Suppressor macrophage treated with lipopolysaccharide for 4 hours (primary cell): ENCODE measurements at places on chromosomes 5 and 9.

- peak; percentile 30 for DNase-seq
Measured at GRCh38 chr9:114434878-114435311, 47.1 kb upstream of the AKNA start.

GRCh38 chr9:107750741-107751566 lies 261.4 kb upstream of the KLF4 start:
- peak; percentile 93 for DNase-seq

GRCh38 chr9:135108831-135109510 lies 21.5 kb downstream of the OLFM1 start:
- no peak for DNase-seq

GRCh38 chr9:28413471-28413870 lies 840.2 kb upstream of the C9orf72 start:
- DNase-seq = no peak

- peak; percentile 28 for DNase-seq
Measured at GRCh38 chr5:77806213-77806843, 30.2 kb upstream of the TBCA start.

- peak; percentile 98 for DNase-seq
Measured at GRCh38 chr9:21831841-21832509, 29.5 kb downstream of the MTAP start.

DNA sequence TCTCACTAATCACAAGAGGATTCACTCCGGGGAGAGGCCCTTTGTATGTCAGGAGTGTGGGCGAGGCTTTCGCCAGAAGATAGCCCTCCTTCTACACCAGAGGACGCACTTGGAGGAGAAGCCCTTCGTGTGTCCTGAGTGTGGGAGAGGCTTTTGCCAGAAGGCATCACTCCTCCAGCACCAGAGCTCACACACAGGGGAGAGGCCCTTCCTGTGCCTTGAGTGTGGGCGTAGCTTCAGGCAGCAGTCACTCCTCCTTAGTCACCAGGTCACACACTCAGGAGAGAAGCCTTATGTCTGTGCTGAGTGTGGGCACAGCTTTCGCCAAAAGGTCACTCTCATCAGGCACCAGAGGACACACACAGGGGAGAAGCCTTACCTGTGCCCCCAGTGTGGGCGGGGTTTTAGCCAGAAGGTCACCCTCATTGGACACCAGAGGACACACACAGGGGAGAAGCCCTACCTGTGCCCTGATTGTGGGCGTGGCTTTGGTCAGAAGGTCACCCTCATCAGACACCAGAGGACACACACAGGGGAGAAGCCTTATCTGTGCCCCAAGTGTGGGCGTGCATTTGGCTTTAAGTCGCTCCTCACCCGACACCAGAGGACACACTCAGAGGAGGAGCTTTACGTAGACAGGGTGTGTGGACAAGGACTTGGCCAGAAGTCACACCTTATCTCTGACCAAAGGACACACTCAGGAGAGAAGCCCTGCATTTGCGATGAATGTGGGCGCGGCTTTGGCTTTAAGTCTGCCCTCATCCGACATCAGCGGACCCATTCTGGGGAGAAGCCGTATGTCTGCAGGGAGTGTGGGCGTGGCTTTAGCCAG lies 27.8 kb downstream of the NUTM2F start:
- no peak for DNase-seq

- peak; percentile 22 for DNase-seq
Measured at GRCh38 chr9:77808751-77809081, 160.6 kb upstream of the GNA14 start.

DNA sequence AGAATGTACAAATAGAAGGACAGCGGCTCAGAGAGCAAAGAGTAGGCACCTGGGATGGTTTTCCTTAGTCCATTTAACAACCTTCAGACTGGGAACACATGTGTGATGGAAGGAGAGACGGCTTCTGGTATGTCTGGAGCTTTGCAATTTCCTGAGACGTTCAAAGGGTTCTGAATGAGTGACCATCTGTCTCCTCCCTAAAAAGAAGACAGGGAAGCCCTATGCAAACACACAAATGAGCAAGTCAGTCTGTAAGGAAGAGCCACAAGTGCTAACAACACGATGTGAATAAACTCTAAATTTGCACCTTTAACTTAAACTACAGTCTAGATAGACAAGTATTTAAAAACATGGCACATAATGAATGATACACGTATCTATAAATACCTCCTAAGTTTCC lies 391.0 kb downstream of the ICE1 start:
- no peak for DNase-seq

DNA sequence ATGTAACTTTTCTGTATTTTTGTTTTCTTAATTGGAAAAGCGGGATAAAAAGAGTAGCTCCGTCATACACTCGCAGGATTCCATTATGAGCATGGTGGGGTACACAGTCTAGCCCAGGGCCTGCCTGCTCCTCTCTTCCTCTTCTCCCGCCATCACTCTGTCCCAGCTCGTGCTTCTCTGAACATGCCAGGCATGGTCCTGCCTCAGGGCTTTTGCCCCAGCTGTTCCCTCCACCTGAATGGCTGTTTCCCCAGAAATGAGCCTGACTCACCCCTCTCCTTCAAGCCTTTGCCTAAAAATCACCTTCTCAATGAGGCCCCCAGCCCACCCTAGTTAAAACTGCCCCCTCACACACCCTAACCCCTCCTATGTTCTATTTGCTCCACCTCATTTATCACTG lies 4.5 kb downstream of the CORO2A start:
- DNase-seq = no peak

DNA sequence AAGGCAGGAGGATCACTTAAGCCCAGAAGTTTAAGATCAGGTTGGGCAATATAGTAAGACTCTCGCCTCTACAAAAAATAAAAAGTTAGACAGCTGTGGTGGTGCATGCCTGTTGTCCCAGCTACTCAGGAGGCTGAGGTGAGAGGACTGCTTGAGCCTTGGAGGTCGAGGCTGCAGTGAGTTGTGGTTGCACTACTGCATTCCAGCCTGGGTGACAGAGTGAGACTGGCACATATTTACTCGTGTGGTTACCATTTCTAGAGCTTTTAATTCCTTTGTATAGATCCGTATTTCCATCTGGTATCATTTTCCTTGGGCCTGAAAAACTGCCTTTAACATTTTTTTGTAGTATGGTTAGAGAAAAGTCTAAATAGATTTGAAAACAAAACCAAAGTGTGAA lies 7.8 kb downstream of the IL6ST start:
- no peak for DNase-seq

GRCh38 chr5:107779437-107779836 lies 108.7 kb upstream of the EFNA5 start:
- DNase-seq = no peak

- peak; percentile 89 for DNase-seq
Measured at GRCh38 chr5:124908581-124909451, 162.4 kb upstream of the ZNF608 start.

GRCh38 chr9:89640361-89640760 lies 35.5 kb downstream of the GADD45G start:
- peak; percentile 91 for DNase-seq

GRCh38 chr5:132474131-132474723 lies 16.3 kb downstream of the IRF1 start:
- no peak for DNase-seq

DNA sequence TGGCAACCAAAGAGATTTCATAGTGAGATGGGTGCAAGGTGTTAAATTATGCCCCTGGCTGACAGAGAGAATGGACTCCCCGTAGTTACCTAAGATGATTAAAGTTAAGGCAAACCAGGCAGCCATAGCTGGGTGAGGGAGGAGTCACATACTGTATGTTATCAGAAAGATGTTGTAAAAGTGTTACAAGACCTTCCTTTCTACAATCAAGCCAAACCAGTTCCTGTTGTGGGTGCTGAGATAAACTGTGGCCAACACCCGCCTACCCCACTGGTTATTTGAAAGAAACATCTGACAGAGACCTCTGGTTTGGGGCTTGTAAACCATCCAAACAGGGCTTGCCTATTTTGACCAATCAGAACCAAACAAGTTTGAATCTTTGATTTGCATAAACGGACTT lies 684.7 kb upstream of the NUDT12 start:
- DNase-seq = no peak

DNA sequence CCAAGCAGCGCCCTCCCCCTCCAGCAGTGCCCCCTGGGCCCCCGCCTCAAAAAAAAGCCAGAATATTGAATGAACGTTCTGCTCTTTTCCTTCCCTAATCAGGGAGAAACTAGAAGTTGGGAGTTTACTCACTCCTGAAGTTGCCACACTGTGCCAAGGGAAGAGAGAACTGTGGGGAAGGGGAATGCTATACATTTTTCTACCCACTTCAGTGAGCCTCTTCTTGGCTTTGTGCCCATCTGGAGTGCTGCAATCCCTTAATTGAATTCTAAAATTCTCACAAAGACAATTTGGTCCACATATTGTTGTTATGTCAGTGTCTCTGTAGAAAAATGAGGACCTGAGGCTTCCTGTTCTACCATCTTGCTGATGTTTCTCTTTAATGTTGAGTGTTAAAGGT lies 443.7 kb downstream of the DIRAS2 start:
- peak; percentile 49 for DNase-seq

DNA sequence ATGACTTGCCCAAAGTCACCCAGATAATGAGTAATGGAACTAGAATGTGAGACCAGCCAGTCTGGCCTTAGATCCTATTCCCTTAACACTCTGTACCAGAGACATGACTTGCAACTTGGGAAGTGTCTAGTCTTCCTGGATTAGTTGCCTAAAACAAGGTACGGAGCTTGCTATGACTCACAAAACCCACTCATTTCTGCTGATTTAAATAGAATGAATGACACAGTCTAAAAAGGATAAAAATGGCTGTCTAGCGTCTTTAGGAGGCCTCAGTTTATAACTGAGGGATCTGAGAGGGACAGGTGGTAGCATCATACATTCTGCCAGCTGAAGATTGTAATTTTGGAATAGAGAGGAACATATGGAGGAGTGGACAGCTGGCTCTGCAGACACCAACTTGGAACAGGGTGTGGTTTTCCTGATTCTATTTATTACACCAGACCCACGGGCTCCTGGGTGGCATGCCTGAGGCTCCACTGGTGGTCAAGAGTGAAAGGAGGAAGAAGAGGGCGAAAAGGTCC lies 62.7 kb downstream of the ABLIM3 start:
- DNase-seq = no peak

DNA sequence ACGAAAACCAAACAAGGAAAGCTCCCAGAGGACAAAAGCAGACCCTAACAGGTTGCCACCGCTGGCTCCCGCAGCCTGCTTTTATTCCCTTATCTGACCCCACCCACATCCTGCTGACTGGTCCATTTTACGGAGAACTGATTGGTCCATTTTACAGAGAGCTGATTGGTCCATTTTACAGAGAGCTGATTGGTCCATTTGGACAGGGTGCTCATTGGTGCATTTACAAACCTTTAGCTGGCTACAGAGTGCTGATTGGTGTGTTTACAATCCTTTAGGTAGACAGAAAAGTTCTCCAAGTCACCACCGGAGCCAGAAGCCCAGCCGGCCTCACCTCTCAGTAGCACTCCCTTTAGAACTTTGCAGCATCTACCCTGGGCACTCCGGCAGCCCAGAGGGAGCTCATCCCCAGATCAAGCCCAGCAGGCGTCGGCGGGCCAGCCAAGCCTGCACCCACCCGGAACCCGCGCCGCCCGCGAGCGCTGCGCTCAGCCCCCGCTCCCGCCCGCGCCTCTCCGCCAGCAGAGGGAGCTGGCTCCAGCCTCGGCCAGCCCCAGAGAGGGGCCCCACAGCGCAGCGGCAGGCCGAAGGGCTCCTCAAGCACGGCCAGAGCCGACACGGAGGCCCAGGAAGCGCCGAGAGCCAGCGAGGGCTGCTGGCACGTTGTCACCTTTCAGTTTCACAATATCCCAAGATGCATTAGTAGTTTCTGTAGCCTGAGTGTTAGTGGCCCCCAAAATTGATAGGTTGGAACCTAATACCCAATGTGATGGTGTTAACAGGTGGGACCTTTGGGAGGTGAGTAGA lies 35.3 kb upstream of the CLPTM1L start:
- DNase-seq = peak; percentile 56

DNA sequence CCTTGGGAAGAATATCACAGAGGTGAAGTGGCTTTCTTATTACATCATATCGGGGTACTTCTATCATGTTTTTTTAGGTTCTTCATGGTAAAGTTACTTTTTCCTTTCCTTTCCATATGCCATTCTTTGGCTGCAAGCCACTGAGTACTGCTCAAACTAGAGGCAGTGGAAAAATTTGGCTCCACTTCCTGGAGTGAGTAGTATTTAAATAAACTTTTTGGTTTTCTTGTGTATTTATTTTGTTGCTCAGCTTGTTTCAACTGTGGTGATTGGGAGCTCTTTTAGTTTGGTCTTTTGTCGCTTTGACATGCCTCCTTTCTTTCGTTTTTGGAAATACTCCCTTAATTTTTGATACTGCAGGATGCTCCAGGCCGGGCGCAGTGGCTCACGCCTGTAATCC lies 69.8 kb downstream of the WDR70 start:
- DNase-seq = no peak

GRCh38 chr5:119355685-119356611 lies at the start of gene TNFAIP8:
Gene TNFAIP8 (plus strand): TSS chr5:119356019. CDS start chr5:119356091, 72 bp downstream.
- peak; percentile 94 for DNase-seq

DNA sequence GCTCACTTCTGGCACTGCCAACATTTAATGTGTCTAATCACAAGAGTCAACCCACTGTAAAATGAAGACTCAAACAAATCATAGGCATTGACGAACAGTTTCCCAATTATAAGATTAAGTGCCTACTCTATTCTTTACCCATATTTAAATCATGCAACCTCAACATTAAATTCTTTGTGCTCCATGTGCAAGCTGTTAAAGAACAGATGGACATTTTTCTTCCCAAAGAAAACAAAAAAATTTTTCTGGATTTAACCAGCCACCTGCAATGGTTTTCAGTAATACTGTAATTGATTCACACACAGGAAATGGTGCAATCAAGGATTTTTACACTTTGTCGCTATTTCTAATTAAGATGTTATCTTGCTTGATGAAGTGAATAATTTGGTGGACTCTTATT lies 3.6 kb downstream of the HNRNPK start:
- no peak for DNase-seq

- no peak for DNase-seq
Measured at GRCh38 chr9:99235926-99236634, 14.0 kb downstream of the SEC61B start.

DNA sequence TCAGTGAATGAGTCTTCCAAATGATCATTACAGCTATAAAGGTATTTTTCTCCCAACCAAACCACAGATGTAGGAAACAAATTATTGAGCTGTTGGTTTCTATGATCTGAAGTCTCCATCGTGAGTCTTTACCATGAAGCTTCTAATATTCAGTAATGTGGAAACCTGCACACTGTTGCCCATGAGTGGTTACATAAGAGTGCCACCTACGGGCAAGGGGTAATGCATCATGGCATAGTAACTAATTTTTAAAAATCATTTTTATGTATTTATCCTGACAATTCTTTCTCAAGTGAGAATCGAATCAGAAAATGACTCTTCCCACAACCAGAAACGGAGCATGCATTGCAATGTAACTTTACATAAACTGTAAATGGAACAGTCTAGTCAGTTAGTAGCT lies 282.5 kb upstream of the SMARCA2 start:
- DNase-seq = no peak
